ENCODE measurements at places on chromosomes 11 and 22. TPM values are rescaled to one million over a fixed set of nuclear protein-coding genes. Genes with fewer than 3 reads are reported as not detected.

PRODH gene
- 0.78 TPM for total RNA-seq

DMC1 gene
- 4.8 TPM for total RNA-seq

XKR3 gene
- not detected for total RNA-seq

MRGPRF gene
- 0.06 TPM for total RNA-seq

IFITM2 gene
- 66.9 TPM for total RNA-seq

MIOX gene
- not detected for total RNA-seq

ISX gene
- total RNA-seq, result not detected

DTX4 gene
- 4.7 TPM for total RNA-seq

SLCO2B1 gene
- total RNA-seq, result 3.4 TPM

SMC1B gene
- 0.05 TPM for total RNA-seq

UNC93B1 gene
- total RNA-seq, result 65.3 TPM

CLMP gene
- total RNA-seq, result 26.7 TPM

CBX6 gene
- total RNA-seq, result 28.4 TPM

LRRC74B gene
- total RNA-seq, result not detected

LUZP2 gene
- total RNA-seq, result not detected

B3GAT1 gene
- total RNA-seq, result not detected

TXNRD2 gene
- 33.9 TPM for total RNA-seq

SULT4A1 gene
- not detected for total RNA-seq

POLDIP3 gene
- total RNA-seq, result 35.4 TPM

OTOG gene
- not detected for total RNA-seq

ZNF202 gene
- 8.7 TPM for total RNA-seq

OR10D3 gene
- total RNA-seq, result not detected

CATSPER1 gene
- total RNA-seq, result 0.95 TPM

CRYBA4 gene
- total RNA-seq, result not detected

MUC6 gene
- total RNA-seq, result not detected

CNGA4 gene
- total RNA-seq, result 0.07 TPM

PLEKHA7 gene
- total RNA-seq, result 51.3 TPM

PLA2G3 gene
- total RNA-seq, result not detected

ANGPTL5 gene
- total RNA-seq, result 0.16 TPM

USP28 gene
- total RNA-seq, result 20.1 TPM

MS4A1 gene
- not detected for total RNA-seq
